ENCODE measurements at places on chromosomes 5 and 9.

GRCh38 chr9:18138656-18139055, 335.3 kb upstream of the ADAMTSL1 start:
- no peak for DNase-seq

DNA sequence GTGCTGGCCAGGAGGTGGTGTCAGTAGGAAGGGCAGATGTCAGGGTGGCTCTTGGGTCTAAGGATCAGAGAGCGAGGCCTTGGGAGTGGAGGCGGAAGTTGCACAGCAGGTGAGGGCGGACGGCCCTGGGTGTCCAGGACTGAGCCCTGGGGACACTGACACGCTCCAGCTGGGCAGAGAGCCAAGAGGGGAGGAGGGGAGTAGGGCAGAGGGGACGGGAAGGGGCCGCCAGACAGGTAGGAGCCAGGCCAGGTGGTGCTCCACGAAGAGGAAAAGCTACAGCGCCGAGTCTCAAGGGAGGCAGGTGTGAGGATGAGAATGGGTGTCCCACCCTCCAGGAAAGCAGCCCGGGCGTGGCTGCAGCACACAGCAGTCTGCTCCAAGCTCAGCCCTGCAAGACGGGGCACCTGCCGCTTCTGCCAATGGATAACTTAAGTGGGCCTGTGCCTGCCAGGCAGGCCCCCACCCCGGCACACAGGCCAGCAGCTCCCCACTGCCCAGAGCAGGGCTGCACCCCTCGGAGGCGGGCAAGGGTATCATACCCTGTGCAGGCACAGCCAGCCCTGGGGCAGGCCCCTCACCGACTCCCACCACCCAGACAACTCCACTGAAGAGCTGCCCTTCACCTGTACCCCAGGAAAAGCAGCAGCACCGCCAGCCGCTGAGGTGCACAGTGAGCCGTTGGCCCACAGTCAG, 4.9 kb downstream of the TPRN start:
- no peak for DNase-seq

- DNase-seq, result peak; percentile 53
These were observed 13.4 kb upstream of the GRHPR start for GRCh38 chr9:37408933-37409710.

DNA sequence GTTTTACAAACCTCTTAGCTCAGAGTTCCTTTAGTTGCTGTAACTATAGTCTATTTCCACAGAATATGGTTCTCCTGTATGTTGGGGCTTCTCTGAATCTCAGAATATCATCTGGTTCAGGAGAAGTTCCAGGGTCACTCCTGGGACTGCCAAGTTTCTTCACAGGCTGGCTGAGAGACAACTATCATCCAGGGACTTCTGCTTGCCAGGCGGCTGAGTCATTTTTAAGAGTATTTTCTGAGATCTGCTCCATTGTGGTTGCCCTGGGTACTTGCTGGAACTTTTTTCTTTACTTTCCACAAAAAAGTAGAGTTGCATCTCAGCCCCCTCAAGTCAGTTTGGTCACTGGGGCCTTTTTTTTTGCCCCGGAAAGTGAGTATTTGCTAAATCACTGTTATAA, 566.5 kb downstream of the LRRC70 start:
- no peak for DNase-seq

- no peak for DNase-seq
These were observed 321.0 kb upstream of the TRPC7 start for GRCh38 chr5:136686192-136686872.

- no peak for DNase-seq
These were observed 38.6 kb upstream of the GGTA1 start for GRCh38 chr9:121538221-121538620.

- no peak for DNase-seq
These were observed 14.9 kb downstream of the PFDN1 start for GRCh38 chr5:140287801-140288521.
